Activated naive CD8-positive, alpha-beta T cell treated with anti-CD3 and anti-CD28 coated beads, Interleukin-2, amount 50 U/mL, for 24 hours (primary cell): ENCODE measurements at places on chromosomes 7 and 10.

DNA sequence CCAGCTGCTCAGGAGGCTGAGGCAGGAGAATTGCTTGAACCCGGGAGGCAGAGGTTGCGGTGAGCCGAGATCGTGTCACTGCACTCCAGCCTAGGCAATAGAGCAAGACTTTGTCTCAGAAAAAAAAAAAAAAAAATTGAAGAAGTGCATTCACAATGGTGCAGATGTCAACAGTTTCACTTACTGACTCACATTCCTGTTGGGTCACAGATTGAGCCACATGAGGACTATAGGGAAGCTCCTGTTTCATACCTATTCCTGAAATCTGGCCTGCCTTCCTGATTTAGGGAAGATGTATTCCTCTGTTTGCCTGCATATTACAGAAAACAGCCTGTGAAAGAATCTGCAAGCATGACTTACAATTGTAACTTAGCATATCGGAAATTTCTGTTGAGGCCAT, 78.2 kb downstream of the AKR1C4 start:
- no peak for DNase-seq
- no peaks in the 10 kb centered on the region for H3K36me3 ChIP-seq
- no peak overlapping the region for H3K4me3 ChIP-seq
- H3K4me1 ChIP-seq = no peaks in the 10 kb centered on the region

GRCh38 chr7:2856388-2857169, 12.5 kb upstream of the GNA12 start:
- H3K27ac ChIP-seq = no peak overlapping the region
- H3K4me1 ChIP-seq = peaks cover 2% of the 10 kb centered on the region
- H3K27me3 ChIP-seq = no peaks in the 10 kb centered on the region
- DNase-seq = no peak

DNA sequence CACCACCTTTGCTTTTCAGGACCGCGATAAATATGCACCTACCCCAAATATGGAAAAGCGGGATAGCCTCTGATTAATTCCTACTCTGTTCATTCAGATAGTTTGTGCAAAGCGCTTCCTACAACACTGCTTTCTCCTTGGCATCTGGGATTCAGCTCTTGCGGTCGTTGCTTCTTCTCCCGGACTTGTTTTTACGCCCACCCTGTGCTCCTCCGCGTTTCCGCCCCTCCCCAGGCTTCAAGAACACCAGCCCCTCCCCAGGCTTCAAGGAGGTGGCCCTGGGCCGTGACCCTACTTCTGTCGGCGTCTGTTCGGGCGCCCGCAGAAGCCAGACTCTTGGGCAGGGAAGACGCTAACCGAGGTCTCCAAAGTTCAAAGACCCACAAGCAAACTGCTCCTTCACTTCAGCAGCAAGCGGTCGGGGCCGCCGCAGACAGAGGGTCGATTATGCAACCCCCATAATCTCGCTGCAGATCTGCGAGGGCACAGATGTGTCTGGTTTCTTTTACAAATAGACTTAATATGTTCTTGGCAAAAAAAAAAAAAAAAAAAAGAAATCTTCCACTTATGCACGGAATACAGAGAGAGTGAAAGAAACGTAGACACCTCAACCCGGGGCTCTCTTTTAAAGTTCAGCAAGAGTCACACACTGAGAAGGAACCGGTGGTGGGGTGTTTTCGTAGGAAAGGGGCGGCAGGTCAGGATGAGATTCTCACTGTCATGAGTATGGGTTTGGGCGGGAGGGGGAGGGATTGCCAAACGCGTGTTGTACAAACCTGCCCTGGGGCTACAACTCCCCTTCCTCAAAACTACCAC, 1.9 kb downstream of the DLX5 start:
- H3K4me3 ChIP-seq = peak overlapping the region; percentile 30
- no peaks in the 10 kb centered on the region for H3K36me3 ChIP-seq
- H3K27ac ChIP-seq = peak overlapping the region; percentile 73
- peaks cover 47% of the 10 kb centered on the region for H3K4me1 ChIP-seq
- H3K27me3 ChIP-seq = peaks cover 96% of the 10 kb centered on the region
- no peak for DNase-seq

GRCh38 chr7:11172835-11173234, 199.2 kb downstream of the PHF14 start:
- H3K27me3 ChIP-seq = no peaks in the 10 kb centered on the region
- peaks cover 11% of the 10 kb centered on the region for H3K4me1 ChIP-seq
- H3K4me3 ChIP-seq = no peak overlapping the region
- no peak for DNase-seq
- H3K27ac ChIP-seq = no peak overlapping the region

DNA sequence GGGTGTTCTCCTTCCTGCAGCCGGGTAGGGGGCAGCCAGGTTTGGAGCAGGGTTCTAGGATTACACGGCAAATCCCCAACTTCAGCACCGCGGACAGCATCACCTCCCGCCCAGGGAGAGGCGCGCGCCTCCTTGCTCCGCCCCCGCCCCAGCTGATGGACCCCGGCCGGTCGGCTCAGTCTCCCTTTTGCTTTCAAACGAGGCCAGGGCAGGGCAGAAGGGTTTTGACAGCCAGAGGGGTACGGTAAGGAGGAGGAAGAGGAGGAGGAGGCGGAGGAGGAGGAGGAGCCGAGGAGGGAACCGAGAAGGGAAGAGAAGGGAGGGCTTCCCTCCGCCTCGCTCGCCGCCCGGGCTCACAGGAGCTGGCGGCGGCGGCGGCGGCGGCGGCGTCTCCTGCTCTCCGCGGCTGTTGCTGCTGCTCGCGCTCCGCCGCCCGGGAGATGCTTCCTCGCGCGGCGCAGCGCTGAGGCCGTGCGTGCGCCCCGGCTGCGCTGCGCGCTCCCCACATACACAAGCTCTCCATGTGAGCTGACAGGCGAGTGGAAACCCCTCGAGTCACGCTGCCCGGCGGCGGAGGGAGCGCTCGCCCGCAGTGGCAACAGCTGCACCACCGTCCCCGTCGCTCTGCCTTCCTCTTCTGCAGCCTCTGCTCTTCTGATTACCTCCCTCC, 615 bp upstream of the CNTNAP2 start:
- peaks cover 9% of the 10 kb centered on the region for H3K4me1 ChIP-seq
- H3K27ac ChIP-seq = no peak overlapping the region
- H3K36me3 ChIP-seq = no peaks in the 10 kb centered on the region
- DNase-seq = peak; percentile 29

- H3K4me1 ChIP-seq = no peaks in the 10 kb centered on the region
- H3K4me3 ChIP-seq = no peak overlapping the region
- DNase-seq = no peak
- no peaks in the 10 kb centered on the region for H3K27me3 ChIP-seq
Measured at GRCh38 chr7:68537051-68537773, 1061.1 kb upstream of the AUTS2 start.

- H3K36me3 ChIP-seq = no peaks in the 10 kb centered on the region
- no peaks in the 10 kb centered on the region for H3K4me1 ChIP-seq
- H3K4me3 ChIP-seq = no peak overlapping the region
- H3K27ac ChIP-seq = no peak overlapping the region
- H3K27me3 ChIP-seq = no peaks in the 10 kb centered on the region
Measured at GRCh38 chr7:15197042-15197977, 294.8 kb upstream of the DGKB start.

DNA sequence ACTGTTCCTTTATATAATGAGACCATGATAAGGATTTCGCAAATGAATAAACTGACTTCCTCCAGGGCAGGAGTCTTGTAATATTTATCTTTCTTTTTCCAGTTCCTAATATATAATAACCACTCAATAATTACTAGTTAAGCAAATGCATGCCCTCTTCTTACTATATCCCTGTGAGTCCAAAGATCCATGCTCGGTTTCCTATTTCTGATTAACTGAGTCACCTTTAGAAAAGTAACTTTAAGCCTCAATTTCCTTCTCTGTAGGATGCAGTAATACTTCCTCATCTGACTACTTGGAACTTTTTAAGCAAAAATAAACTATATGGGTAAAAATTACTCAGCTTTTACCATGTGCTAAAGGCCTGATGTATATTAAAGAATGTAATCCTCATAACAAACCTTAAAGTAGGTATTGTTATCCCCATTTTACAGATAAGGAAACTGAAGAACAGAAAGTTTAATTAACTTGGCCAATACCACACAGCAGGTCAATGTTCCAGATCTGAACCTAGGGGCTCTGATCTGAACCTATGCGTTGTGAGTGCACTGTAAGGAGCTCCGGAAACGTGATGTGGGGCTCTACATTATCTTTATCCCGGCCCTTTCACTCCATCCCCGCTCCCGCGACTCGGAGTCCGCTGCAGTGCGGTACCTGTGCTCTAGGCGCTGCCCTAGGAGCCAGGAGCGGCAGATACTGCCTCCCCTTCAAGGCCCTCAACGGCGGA, 458 bp downstream of the COX15 start:
- H3K27ac ChIP-seq = peak overlapping the region; percentile 97
- peaks cover 38% of the 10 kb centered on the region for H3K4me1 ChIP-seq
- no peak for DNase-seq
- H3K36me3 ChIP-seq = peaks cover 41% of the 10 kb centered on the region
- H3K27me3 ChIP-seq = no peaks in the 10 kb centered on the region
